ENCODE measurements at places on chromosomes 11 and 22.

- DNase-seq = peak; percentile 64
These were observed 14.7 kb downstream of the EPS8L2 start for GRCh38 chr11:720642-721246.

GRCh38 chr11:76919887-76920746 is 59.4 kb downstream of the ACER3 start:
- peak; percentile 74 for DNase-seq

DNA sequence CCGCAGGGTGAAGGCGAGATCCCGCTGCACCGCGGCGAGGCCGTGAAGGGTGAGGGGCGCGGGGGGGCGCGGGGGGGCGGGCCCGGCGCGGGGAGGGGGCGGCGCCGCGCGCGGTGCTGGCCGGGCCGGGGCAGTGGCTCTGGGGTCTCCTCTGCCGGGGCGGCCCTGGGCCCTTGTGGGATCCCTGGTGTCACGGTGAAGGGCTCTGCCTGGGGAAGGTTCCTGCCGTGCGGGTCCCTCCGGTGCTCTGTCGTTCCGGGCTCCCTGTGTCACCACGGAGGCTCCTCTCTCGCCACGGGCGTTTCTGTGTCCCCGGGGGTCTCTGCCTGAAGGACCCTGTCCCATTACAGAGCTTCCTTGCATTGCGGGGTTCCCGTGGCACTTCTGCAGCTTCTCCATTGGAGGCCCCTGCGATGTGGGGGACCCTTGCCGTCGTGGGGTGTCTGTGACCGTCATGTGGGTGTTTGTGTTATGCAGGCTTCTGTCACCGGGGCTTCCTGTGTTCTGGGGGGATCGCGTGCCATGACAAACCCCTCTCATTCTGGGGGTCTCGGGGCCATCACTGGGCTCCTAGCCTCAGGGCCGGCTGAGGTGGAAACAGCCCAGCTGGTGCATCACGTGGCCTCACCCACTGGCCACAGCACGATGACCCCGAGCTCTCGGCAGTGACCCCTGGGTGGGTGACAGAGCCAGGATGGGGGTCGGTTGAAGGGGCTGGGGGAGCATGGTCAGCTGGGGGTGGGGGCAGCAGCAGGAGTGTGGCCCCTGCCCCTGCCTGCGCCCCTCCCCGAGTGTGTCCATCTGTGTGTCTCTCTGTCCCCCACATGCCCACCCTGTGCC is 25.3 kb downstream of the SHANK3 start:
- DNase-seq = no peak

DNA sequence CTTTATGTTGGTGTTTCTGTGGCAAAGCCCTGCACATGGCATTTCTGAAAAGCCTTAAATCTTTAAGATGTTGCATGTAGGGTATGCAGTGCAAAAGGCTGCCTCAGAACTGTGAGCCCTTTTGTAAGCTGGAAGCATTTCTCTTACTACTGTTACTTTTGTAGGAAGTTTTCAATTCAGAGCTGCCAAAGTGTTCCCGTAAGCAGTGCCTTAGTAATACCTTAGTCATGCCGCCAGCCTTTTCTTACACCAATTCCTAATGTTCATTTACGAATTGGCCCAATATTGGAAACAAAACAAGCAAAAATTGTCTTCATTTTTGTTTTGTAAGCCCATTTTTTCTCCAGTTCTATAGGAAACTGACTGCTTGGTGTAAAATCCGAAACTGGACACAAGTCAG is 67.4 kb upstream of the RASSF10 start:
- no peak for DNase-seq

- no peak for DNase-seq
These were observed 13.6 kb downstream of the XRRA1 start for GRCh38 chr11:74935285-74935684.

DNA sequence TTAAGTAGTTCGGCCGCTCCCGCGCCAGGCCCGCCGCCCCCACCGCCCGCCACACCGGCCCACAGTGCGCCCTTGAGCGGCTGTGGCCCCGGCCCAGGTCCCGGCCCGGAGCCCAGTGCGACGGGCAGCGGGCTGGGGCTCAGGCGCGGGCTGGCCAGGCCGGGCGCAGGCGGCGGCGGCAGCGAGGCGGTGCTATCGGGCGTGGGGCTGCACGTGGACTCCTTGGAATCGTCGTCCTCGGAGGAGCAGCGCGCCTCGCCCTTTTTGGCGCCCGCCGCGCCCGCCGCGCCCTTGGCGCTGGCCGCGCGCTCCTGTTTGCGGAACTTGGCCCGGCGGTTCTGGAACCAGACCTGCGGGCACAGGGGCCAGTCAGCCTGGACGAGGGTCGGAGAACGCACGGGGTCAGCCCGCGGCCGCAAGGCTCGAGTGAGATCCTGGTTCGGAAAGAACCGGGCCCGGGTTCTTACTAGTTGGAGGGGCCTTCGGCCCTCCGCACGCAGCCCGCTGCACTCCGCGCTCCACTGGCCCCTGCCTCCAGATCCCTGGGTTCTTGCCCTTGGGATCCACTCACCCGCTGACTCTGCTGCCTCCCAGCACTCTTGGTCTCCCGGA is 4.0 kb downstream of the PHOX2A start:
- DNase-seq = no peak

GRCh38 chr11:44574610-44575287 is 9.3 kb downstream of the CD82 start:
- peak; percentile 39 for DNase-seq

- no peak for DNase-seq
These were observed 79.4 kb upstream of the ISX start for GRCh38 chr22:34986523-34986922.

DNA sequence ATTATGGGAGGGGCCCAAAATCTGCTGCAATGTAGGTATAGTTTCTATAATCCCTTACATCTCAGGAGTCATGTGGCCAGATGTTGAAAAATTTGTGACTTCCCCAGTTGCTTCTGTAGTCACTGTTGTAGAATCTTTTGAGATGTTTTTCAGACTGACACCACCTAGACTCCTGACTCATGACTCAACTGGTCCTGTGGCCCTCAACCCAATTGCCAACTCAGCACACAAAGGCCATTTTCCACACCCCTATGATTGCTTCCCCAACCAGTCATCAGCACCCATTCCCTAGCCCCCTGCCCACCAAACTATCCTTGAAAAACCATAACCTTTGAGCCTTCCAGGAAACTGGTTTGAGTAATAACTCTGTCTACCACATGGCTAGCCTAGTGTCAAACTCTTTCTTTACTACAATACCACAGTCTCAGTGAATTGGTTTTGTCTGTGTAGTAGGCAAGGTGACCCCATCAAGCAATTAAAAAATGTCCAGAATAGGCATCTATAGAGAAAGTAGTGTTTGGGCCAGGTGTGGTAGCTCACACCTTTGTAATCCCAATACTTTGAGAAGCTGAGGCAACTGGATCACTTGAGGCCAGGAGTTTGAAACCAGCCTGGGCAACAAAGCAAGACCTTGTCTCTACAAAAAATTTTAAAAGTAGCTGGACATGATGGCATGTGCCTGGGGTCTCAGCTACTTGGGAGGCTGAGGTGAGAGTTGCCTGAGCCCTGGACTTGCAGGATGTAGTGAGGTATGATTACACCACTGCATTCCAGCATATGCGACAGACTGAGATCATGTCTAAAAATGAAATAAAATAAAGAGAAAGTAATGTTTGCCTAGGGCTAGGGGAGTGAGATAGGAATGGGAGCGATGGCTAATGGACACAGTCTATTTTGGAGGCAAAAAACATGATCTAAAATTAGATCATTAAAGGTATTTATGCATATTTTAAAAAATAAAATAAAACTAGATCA is 24.1 kb upstream of the FEZ1 start:
- DNase-seq = no peak

DNA sequence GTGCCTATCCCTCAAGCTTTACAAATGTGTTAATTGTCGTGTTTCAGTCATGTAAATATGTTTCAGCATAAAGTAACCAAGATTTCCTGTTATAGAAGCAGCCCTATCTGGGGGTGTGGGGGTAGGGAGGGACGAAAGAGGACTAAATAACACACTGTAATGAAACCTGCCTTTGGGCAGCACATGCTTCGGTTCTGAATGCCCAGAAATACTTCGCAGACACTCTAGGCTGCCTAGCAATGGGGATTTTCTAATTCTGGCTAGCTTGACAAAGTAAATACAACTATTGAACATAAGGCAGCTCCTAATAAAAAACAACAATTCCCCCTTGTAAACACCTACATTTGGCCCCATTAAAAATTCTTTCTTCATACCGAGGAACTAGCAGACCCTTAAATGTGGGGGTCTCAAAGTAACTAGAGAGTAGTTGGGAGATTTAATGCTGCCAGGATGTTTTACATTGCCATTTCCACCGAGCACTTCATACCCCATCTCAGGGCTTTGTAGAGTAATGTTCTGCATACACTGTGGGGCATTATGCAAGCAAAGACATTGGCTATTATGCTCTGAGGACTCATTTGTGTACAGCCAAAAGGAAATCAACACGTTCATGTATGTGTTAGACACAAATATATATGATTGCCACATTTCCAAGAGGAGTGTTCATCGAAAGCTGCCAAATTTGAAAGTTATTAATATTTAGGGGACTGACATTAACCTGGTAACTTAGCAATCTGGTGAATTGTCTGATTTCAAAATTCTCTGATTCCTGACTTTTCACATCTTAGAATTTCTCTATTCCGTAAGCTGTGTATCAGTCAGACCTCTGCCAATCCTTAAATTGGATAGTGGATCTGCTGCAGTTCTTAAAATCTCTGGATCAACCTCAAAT is 42.1 kb downstream of the PAX6 start:
- DNase-seq = no peak

DNA sequence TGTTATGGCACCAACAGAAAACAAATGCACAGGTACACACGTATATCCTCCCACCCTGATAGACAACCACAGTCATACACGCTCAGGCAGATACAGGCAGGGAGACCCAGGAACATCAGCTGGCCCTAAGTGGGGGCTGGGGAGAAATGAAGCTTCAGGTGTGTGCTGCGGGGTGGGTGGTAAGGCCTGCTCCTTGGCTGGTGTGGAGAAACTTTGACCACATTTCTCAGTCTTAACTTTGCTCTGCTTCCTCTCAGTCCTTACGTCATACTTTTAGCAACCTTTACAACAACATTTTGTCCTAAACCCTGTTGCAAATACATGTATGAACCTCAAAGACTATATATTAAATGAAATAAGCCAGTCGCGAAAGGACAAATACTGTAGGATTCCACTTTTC is 6.7 kb upstream of the ANAPC15 start:
- no peak for DNase-seq

DNA sequence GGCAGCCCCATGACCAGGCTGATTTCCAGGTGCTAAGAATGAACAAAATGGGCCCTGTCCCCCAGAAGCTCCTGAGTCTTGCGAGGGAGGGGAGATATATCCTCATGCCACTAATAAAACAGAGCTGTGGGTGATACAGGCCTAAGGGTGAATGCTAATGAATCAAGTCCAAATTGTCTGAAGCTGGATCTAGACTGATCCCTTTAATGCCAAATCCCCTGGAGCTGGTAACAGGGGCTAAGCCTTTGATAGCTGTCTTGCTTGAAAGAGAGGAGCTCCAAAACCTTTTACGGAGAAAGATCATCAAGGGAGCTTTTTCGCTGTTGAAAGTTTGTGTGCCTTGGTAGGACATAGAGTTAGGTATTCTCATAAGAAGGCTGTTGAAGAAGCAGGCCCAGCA is 79.7 kb downstream of the PPFIBP2 start:
- DNase-seq = no peak

- DNase-seq = no peak
These were observed 8.3 kb downstream of the PDHX start for GRCh38 chr11:34924714-34925113.

- no peak for DNase-seq
These were observed 25.6 kb downstream of the PC start for GRCh38 chr11:66932543-66932942.

- DNase-seq = no peak
These were observed 503.8 kb upstream of the CCDC179 start for GRCh38 chr11:23364076-23364475.

- no peak for DNase-seq
These were observed 14.9 kb upstream of the MUC2 start for GRCh38 chr11:1059759-1060158.

DNA sequence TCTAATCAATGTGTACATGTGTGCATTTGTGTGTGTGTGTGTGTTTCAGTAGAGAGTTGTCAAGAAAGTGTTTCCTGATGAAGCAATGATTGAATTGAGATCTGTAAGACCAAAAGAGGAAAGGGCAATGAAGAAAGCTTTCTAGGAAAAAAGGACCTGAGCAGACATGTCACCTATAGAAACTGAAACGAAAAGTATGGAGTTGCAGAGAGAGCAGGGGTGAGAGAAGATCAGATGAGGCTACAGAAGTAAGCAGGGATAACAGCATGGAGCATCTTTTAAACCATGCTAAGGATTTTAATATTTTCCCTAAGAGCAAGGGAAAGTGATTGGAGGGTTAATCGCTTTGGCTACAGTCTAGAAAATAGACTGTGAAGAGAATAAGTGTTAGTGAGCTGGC is 1459.4 kb upstream of the TENM4 start:
- no peak for DNase-seq

DNA sequence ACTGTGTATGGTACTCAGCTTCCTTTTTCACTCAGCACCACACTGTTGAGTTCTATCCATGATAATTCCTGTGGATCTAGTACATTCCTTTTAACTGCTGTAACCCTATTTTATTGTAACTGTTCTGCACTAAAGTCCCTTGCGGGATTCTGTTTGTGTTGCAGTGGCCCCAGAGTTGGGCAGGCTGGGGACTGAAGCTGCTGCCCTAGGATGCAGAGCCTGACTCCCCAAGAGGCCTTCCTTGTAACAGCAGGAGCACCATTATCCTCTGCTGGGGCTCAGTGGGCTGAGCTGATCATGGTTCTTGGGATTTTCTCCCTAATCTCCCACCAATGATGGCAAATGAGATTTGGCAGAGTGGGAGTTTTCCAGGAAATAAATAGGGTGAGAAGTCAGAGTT is 77.7 kb downstream of the CABIN1 start:
- DNase-seq = no peak

- DNase-seq = no peak
These were observed 53.3 kb downstream of the SCN3B start for GRCh38 chr11:123601136-123601535.

DNA sequence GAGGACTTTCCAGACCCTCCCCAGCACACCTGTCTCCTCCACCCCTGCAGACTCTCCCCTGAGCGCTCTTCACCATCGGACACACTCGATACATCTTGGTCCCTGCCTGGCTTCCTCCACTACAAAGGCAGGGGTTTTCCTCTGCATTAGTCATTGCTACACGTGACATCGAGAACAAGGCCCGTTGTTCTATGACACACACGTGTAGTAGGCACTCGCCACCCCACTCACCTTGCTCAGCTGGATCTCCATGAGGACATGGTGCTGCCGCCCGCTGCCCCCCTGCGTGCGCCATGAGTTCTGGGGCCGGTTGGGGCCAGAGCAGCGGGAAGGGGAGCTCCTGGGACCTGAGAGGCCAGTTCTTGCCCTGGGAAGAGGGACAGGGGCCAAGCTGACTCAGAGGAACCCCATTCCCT is 16.7 kb downstream of the ATG2A start:
- DNase-seq = no peak

Data from naive thymus-derived CD4-positive, alpha-beta T cell (primary cell).